ENCODE measurements at places on chromosomes 5 and 9.
A peak's percentile ranks its signal among the peaks of the same experiment; 100 is the strongest.

GRCh38 chr5:7683753-7684152, 167.2 kb downstream of the CFAP90 start:
- DNase-seq: no peak

- DNase-seq: peak; percentile 44
These were observed 77.6 kb downstream of the KIF4B start for GRCh38 chr5:155091063-155091648.

GRCh38 chr9:3887786-3888496, 362.1 kb upstream of the RFX3 start:
- no peak for DNase-seq

DNA sequence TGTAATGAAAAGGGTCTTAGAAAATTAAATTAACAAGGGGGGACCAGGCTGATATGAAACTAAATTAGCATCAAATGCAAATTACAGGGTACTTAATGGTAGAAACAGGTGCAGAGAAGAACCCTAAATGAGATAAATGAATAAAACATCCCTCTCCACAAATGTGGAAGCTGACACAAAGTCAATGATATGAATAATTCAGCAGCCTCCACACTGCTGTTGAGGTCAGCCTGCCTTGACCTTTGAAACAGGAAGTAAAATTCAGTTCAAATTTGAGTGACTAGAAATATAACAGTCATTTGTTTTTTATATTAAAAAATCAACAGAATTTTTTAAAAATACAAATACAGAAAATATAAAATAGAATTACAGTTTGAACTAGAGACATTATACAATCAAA, 40.0 kb downstream of the EBF1 start:
- DNase-seq: no peak

- DNase-seq: no peak
These were observed 4.7 kb downstream of the PAX5 start for GRCh38 chr9:37029304-37029775.

DNA sequence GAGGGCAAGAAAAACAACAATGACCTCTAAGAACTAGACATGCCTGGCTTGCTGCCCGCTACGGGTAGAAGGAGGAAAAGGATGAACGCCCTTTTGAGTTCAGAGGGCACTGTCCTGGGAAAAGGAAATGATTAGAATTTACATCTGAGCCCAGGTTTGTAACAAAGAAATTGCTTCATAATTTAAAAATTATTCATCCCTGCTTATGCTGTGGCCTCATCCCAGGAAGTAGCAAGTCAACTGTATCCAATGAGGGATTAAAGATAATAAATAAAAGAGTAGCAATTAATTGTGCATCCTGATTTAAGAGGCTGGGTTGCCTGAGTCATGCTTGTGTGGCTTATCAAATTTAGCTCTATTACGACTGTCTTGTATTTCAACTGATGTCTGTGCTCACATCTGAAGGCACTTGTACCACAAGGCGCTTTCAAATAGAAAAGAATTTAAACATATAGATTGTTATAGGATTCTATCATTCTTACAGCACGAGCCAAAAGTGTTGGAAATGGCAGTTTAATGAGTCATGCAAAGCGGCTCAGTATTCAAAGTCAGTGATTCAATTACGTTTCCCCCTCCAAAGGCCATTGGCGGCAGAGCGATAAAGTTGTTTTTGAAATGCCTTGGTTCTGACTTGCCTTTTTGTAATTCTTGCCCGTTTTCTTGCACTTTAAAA, 40.0 kb upstream of the DMRT1 start:
- DNase-seq: peak; percentile 81

DNA sequence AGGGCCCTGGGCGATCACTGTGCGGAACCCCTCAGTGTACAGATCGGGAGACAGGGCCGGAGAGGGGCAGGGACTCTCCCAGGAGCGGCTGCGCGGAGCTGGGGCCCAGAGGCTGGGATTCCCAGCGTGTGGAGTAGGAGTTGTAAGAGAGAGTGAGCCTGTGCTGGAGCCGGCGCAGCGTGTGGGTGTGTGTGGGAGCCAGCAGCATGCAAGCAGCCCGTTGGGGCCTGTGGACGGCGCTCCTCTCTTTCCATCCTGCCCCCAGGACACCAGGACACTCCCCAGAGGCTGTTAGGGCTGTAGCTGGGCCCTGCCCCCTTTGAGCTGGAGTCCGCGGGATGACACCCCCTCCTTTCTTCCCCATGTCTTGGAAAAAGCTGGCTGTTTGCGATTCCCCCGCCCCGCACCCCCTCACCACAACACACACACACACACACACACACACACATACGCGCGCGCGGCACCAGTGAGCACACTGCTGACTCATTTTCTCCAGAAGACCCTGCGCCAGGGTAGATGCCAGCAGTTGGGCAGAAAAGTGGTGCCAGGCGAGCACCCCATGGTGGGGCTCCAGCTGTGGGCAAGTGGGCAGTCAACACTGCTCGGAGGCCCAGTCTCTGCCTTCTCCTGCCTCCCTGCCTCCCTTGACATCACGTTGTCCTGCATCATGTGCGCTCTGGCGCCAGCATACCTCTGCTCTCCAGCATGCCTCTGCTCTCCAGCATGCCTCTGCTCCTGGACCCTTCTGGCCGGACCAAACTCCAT, 1.5 kb downstream of the COL27A1 start:
- DNase-seq: peak; percentile 44

DNA sequence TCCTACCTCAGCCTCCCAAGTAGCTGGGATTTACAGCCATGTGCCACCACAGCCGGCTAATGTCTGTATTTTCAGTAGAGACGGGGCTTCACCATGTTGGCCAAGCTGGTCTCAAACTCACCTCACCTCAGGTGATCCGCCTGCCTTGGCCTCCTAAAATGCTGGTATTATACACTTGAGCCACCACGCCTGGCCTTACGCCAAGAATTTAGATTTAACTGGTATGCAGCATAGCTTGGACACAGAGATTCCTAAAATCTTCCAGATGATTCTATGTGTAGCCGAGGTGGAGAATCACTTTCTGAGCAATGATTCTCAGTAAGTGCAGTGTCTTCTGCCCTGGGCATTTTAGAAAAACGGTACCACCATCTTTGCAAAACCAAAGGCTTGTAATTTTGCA, 74.1 kb downstream of the HABP4 start:
- DNase-seq: no peak

- DNase-seq: no peak
These were observed 21.6 kb downstream of the BHMT start for GRCh38 chr5:79133121-79133656.

- DNase-seq: no peak
These were observed 167.7 kb upstream of the RASA1 start for GRCh38 chr5:87099968-87100367.

DNA sequence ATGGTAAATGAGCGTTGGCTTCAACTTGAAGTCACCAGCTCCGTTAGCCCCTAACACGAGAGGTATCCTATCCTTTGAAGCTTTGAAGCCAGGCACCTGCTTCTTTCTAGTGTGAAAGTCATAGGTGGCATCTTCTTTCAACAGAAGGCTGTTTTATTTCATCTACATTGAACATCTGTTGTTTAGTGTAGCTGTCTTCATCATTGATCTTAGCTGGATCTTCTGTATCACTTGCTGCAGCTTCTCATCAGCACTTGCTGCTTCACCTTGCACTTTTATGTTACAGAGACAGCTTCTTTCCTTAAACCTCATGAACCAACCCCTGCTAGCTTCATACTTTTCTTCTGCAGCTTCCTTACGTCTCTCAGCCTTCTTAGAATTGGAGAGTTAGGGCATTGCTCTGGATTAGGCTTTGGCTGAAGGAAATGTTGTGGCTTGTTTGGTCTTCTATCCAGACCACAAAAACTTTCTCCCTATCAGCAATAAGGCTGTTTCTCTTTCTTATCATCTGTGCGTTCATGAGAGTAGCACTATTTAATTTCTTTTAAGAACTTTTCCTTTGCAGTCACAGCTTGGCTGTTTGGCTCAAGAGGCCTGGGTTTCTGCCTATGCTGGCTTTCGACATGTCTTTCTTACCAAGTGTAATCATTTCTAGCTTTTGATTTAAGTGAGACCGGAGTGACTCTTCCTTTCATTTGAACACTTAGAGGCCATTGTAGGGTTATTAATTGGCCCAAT, 47.2 kb downstream of the PCSK5 start:
- no peak for DNase-seq

Measured in MG63 (cell line).